ENCODE measurements at places on chromosomes 2 and 18.
A peak's percentile ranks its signal among the peaks of the same experiment; 100 is the strongest.

DNA sequence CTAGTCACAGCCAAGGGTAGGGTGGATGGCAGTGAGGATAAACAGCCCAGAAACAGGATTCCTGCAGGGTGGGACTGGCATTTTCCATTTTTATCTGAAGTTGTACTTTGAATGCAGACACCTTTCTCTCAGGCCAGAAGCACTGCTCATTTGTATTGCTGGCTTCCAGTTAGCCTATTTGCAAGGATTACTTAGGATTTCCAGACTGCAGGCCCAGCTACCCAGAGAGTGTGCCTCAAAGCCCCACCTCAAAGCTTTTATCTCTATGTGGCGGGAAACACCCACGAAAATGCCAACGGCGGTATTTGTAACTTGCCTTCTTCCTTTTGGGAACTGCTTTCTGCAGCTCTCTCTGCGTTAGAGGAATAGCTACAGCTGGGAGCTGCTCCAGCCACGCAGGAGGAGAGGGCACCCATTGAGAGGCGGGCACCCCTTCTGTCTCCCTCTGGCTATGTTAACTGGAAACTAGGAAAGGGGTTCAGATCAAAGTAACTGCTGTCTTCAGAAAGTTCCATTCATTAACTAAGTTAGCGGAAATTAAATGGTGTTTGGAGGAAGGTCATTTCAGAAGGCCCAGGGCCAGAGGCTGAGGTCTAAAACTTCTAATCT lies 144.9 kb downstream of the TGIF1 start:
- DNase-seq = peak; percentile 63

DNA sequence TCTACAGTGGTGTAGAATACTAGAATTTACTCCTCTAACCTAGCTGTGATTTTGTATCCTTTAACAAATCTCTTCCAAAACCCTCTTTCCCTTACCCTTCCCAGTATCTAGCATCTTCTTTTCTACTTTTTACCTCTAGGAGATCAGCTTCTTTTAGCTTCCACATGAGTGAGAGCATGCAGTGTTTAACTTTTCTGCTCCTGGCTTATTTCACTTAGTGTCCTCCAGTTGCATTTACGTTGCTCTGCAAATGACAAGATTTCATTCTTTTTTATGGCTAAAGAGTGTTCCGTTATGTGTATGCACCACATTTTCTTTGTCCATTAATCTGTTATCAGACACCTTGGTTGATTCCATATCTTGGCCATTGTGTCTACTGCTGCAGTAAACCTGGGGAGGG lies 228.5 kb downstream of the PRKCE start:
- DNase-seq = no peak

DNA sequence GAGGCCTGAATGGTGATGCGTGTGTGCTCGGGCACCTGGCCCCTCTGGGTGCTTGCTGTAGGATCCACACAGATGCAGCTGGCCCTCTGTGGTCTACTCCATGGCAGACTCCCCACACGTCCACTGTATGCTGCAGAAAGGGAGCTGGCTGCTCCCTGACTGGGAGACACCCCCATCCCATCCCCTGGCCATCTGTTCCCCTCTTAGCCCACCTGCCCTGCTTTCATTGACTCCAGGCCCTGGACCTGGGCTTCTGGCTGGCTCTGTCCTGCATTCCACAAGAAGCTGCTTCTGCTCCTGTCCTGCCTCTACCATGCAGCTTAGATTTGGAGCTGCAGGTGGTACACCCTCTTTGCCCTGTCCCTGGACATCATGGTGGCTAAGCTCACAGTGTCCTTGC lies 80.1 kb downstream of the FHOD3 start:
- DNase-seq = no peak

DNA sequence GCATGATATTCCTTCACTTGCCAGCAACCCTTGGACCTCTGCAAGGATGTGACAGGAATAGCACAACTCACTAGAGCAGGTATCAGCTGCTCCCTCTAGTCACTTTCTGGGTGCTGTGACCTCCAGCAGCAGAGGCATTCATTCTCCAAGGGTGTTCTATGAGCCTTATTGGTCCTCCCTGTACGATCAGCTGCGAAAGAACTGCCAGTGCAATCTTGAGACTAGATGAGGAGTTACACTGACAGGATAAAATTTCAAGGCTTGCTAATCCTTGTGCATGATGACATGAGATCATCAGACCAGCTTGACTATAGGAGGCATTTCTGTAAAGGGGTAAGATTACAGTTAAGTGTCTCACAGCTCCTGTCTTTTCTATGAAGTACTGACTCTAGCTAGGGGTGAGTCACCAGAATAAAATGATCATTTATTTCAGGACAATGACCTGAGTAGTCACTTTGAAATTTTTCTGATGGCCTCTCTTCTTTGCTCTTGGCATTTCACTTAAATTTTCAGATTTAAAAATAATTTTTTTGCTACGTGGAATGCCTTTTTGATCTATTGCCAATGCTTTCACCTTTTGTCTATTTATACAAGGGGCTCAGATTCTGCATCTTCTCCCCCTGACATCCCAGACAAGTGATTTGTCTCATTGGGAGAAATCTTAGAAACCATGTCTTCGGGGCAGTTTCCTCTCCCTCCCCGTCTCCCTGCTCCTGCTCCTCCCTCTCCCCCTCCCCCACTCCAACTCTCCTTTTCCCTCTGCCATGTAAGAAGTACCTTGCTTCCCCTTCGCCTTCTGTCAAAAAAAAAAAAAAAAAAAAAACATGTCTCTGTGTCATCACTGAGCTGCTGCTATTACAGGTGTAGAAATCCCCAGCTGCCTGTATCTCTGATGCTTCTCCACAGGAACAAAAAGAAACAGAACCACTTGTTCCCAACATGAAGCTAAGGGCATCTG lies 49.2 kb upstream of the FRZB start:
- no peak for DNase-seq

DNA sequence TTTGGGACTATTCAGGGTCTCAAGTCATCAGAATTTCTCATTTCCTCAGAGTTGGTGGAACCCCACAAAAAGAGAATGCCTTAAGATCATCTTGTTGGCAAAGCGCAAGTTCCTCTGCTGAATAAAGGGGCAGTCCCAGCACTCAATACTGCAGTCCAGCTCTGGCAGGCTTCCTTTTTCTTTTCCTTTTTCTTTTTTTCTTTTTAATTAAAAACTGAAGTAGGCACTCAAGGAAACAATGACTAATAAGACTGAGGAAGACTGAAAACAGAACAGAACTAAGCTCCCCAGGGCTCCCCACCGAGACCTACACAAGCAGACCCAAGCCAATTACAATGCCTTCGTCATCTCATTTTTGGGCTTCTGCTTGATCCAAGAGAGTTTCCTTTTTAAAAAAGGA lies 82.0 kb downstream of the STK39 start:
- DNase-seq = peak; percentile 71
